Breast epithelium (tissue), 4 donors: ENCODE measurements at places on chromosomes 1 and 21. TPM values are rescaled to one million over a fixed set of nuclear protein-coding genes. Genes with fewer than 3 reads are reported as not detected.
A peak's percentile ranks its signal among the peaks of the same experiment; 100 is the strongest.

DNA sequence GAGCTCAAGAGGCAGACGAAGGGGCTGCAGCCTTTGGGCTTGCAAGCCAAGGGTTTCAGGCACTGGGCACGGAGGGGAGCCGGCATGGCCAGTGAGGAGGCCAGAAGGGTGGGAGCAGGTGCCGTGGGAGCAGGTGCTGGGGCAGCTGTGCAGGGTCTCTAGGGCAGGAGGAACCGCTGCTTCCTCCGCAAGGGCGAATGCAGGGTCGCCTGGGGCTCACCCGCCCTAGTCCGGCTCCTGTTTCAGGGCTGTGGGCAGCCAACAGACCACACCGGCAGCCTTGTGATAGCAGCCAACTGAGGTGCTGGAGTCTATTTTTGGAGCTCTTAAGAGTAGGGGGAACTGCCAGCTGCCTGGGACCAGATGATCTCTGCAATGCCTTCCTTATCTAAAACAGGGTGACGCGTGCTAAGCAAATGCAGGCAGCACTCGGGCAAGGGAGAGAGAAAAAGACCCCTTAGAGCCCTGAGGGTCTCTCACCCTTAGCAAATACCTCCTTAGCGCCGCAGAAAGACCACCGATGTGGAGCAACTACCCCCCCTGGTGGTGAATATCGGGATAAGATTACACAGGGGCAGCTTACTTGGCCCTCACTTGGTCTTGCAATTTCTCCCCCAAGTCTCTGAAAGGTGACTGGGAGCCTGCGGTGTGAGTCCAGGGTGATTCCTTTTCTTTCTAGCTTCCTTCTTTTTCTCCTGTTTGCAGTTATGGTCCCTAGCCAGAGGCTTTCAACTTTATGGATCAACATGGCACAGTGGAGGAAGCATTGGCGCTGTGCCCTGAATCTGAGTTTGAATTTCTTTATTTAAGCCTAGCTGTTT lies 20.7 kb upstream of the MAPKAPK2 start:
- DNase-seq: no peak

- no peak for DNase-seq
Observed at GRCh38 chr1:64686828-64687724, 57.8 kb upstream of the RAVER2 start.

GRCh38 chr21:32921632-32922230 lies 104.0 kb upstream of the OLIG2 start:
- no peak for DNase-seq

DNA sequence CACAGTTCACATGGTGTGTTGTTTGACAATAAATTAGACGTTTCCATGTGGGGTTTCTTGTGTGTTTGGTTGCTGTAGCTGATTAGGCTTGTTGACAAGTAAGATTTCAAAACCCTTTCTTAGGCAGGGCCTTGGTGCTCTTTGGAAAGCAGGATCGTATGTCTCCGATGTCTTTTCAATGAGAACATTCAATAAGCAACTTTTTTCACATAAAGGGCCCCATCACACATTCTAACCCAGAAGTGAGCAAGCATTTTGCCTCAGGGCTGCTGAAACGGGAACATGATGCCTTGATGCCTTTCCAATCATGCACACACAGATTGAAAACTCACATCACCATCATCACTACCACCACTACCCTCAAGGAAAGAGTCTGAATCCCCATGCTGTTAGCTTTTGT lies 33.1 kb downstream of the LPAR3 start:
- no peak for DNase-seq

- DNase-seq: no peak
Observed at GRCh38 chr1:78475888-78476610, 14.7 kb upstream of the PTGFR start.

DNA sequence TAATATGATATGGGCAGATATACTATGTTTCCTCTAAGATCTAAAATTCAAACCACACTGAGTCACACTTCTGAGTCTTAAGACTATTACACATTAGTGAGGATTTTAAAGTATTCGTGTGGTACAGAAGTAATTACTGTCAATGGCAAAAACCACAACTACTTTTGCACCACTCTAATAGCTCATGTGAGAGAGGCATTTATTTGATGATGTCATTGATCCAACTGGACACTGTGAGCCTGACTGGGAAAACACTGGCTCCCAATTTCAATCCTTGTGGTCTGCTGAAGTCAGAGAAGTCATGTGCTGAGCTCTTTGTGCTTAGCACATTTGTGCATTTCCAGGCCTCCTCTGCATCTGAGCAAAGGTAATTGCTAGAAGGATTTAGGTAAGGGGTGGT lies 377.8 kb downstream of the USH2A start:
- DNase-seq: no peak

- no peak for DNase-seq
Observed at GRCh38 chr1:244012202-244012601, 38.9 kb upstream of the ZBTB18 start.

DNA sequence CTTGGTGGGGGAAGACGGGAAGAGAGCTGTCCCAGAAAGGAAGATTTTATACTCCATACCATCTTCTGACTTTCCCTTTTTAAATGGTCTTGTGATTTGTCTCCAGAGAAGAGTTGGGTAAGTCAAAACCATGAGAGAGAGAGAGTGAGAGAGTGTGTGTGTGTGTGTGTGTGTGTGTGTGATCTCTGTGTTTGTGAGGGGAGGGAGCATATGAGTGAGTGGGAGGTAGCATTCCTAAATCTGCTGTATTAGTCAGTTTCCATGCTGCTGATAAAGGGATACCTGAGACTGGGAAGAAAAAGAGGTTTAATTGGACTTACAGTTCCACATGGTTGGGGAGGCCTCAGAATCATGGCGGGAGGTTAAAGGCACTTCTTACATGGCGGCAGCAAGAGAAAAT lies 102.0 kb upstream of the VANGL1 start:
- no peak for DNase-seq

DNA sequence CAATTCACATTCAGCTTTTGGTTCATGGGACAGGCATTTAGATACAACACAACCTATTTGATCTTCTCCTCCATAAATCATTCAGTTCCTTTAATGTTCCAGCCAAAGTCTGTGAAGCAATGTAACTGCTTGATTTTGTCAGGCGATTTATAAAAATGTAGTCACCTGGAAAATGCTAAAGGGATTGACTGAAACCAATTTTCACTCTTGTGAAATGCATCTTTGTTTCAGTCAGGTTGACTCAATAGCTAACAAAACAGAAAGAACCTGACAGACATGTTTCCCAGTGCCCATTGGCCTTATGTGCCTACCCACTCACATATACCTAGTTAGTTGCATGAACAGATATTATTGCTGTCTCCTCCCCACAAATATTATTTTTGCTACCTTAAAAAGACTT lies 335.7 kb downstream of the CHRM3 start:
- no peak for DNase-seq

DNA sequence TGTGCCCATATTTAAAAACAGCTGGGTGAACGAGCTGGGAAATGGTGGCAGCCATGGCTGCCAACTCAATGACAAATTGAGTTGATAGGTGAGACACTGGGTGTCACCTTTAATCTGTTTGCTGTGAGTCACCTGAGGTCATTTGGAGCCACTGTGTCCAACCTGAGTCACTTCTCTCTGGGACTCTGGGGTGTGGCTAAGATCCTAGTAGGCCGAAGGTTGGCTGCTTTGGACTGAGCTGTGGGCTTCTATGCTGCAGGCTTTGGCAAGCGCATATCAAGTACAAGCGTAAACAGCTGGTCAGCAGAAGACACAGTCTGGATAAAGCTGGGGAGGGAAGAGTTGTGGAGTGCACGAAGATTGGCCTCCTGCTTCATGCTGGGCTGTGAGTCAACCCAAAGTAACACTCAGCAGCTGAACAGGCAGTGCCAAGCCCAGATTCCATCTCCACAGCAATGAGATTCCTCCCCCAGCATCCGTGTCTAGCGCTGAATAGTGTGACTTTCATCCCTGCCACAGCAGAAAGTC lies 24.0 kb downstream of the TEX35 start:
- no peak for DNase-seq

DNA sequence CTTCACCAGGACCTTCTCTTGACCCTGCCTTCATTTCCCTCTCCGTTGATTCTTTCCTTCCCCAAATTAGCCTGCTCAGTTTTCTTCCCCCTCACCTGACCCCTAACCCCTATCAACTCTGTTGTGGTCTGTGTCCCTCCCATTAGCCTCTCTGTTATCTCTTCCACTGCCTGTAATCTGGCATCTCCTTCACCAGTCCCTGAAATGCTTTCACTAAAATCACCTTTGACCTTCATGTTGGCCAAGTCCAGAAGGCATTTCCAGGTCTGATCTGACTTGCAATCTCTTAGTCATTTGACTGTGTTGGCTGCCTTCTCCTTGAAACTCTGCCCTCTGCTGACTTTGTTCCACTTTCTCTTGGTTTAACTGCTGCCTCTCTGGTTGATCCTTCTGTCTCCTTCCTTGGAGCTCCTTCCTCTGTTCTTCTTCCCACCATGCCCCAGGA lies 28.2 kb downstream of the ATP8B2 start:
- DNase-seq: no peak

DNA sequence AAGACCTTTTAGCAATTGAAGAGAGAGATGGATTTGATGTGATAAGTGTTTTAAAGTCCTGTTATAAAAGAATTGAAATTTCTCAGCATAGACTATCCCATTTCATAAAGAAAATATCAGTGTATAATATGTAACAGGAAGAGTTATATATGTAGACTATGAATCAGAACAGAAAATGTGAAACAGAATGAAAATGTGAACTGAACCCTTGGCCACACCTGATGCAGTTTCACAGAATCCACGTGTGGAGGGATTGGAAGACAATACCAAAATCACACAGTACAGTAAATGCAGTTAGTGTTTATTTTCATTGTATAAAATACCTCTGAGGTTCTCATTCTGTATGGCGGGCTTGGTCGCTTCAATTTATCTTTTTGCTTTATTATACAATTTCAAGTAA lies 9.9 kb upstream of the SLAMF1 start:
- DNase-seq: no peak

- no peak for DNase-seq
Observed at GRCh38 chr21:38984982-38985567, 179.3 kb downstream of the ETS2 start.

DNA sequence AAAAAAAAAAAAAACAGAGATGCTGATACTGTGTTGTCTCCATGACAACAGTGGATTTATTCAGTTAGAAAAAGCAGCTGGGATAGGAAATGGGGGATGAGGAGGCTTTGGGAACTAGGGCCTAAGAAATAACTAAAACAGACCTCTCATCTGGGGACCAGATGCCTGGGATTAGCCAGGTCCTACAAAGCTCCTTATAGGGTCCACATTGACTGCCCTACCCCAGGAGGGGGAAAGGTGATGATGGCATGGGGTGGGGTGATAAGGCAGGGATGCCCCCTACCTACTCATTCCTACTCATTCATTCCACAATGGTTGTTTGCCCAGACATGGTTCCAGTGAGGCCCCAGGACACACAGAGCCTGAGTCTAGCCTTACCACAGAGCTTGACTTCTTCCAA lies 131.2 kb downstream of the PLXNA2 start:
- DNase-seq: no peak

DNA sequence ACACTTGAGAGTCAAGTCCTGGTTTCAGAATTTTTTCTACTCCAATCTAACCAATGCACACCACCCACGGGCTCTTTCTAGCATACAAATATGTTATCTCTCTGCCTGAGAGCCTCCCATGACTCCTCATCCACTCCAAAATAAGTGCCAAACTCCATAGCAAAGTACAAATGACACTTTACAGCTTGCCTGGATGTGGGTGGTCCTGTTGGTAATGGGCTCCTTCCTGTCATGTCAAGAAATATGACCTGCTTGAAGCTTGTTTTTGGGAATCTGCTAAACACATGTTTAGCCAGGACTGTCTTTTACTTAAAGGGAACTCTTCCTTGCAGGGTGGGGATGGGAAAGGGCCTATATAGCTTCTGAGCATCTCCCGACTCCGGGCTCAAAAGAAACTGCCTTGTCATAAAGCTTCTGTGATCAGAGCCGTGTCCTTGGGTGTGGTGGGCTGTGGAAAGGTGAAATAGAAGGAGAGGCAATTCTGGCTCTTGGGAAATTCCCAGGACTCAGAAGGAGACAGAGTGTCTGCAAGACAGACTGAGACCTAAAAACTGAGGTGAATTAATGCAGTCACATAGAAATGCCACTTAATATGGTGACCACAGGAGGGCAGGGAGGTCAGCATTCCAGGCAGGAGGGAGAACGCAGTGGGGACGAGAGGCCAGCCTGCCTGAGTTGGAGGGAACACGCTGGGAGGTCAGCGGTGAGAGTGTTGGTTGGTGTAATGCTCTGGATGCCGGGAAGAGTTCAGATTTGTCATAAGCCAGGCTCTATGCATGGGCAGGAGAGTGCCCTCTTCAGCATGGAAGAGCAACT lies 6.1 kb upstream of the IGFN1 start:
- no peak for DNase-seq

- DNase-seq: peak; percentile 47
Observed at GRCh38 chr21:45291613-45292398, 4.1 kb upstream of the POFUT2 start.

DNA sequence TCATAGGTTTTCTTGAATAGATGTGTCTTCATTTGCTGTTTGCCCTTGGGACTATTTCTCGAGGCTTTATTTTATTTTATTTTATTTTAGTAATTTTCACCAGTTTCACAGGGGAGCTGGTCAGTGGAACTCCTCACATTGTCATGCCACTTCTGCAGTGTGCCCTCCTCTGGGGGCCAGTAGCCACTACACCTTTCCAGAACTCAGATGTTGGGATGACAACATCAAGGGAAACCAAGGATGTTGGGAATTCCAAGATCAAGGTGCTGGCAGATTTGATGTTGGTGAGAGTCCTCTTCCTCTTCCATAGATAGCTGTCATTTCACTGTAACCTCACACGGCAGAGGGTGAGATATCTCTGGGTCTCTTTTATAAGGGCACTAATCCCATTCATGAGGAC lies 35.5 kb downstream of the SLC26A9 start:
- no peak for DNase-seq

DNA sequence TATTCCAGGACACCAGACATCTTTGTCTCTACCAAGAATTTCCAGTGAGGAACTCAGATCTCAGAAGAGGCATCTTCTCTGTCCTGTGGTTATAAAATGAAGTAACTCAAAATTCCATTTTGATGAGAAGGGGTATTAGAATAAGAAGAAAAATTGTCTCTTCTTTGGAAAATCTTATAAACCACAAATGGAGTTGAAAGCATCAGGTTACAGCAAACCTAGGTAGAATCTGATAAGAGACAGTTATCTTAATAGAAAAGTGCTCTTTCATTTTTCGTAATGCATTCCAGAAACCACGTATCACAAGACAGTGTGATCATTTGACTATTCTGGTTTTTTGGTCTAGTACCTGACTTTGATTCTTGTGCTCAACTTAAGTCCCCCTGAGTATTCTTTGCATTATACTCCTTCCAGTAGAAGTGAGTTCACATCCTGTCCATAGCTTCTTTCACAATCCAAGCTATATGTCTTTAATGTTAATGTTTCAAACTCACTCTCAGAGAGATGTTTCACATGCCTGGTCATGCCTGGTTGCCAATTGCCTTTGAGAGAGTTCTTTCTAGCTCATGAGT lies 120.9 kb upstream of the PRDX6 start:
- DNase-seq: no peak

- DNase-seq: no peak
Observed at GRCh38 chr1:77048615-77049005, 170.6 kb downstream of the PIGK start.

Gene TSEN15
- 25.0 TPM for total RNA-seq

Gene ANKRD45
- total RNA-seq: 0.33 TPM

Gene PADI3
- not detected for total RNA-seq

Gene IFT25
- 23.3 TPM for total RNA-seq

Gene MROH9
- total RNA-seq: not detected

Gene KCNAB2
- 9.8 TPM for total RNA-seq

Gene SIM2
- 0.15 TPM for total RNA-seq

Gene HUNK
- 0.32 TPM for total RNA-seq

Gene PYHIN1
- 2.6 TPM for total RNA-seq

Gene SRRM1
- total RNA-seq: 118 TPM

Gene B4GALT2
- 37.0 TPM for total RNA-seq
